Renal pelvis (tissue), 12 donors: ENCODE measurements at places on chromosomes 12 and 14.

DNA sequence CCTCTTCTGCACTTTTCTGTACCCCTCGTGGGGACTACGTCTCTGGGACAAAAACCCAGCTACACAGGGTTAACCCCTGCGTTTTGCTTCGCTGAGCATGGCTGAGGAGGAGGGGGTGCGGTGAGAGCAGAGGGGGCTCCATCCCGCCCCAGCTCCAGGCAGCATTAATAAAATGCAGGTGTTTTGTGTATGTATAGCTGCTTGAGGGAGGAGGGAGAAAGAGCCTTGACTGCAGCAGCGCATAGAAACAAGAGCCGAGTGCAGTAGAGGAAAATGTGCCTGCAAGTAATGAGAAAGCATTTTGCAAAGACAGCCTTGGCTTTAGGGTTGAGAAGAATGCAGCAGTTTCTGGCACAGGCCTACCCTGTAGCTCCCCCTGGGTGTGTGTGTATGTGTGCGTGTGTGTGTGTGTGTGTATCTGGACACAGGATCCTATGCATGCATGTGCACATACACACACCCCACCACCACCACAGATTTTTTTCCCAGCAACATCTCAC is 103.9 kb downstream of the ZFP36L1 start:
- peak; percentile 73 for DNase-seq

- no peak for DNase-seq
These were observed 10.3 kb upstream of the MTA1 start for GRCh38 chr14:105409364-105409763.

GRCh38 chr14:105066240-105067071 is 1.2 kb upstream of the GPR132 start:
- no peak for DNase-seq

GRCh38 chr14:94331462-94331861 is 8.3 kb upstream of the SERPINA6 start:
- no peak for DNase-seq

- DNase-seq, result no peak
These were observed 234.1 kb downstream of the NOVA1 start for GRCh38 chr14:26363689-26364088.
